ENCODE measurements at places on chromosomes 11 and 22.

DNA sequence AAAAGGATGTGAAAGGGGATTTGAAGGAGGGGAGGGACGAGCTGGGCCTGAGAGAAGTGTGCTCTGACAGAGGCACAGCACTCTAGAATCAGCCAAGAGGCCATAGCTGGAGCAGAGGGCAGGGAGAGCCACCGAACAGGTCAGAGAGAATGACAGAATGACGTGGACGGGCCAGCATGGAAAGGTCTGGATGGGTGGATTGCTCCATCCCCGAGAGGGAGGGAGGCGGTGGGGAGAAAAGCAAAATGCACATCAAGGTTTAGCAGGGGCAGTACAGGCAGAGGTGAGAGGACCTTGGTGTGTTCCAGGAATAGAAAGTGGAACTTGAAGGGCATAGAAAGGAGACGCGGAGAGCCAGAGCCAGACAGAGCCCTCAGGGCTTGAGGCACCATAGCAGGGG, 6.9 kb downstream of the PMM1 start:
- DNase-seq, result no peak

DNA sequence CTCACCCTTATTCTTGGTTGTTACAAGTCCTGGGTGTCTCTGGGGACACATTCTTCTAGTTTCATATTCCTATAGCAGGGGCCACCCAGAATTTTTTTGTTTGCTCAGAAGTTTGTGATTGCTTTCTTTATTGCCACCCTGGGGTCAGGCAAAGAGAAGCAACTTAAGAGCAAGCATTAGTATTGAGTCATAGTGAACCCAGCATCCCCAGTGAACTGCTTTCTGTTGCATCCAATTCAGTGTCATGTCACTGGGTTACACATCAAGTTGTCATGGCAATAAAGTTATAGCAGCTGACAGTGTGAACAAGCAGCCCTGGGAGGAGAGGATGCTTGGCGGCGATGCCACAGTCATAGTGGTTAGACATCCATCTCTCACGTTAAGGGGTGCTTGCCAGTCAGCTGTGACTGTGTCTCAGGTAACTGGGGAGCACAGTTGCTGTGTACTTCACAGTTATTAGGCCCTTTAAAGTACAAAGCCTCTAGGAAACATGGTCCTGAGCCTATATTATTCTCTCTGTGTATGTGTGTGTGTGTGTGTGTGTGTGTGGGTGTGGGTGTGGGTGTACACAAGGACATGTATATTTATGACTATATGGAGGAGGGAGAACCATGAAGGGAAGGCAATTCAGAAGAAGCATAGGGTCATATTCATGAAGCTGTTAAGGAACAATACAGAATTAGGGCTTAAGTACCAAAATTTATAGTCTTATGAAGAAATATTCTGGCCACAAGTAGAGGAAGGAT, 52.5 kb downstream of the TRIM44 start:
- DNase-seq, result no peak

DNA sequence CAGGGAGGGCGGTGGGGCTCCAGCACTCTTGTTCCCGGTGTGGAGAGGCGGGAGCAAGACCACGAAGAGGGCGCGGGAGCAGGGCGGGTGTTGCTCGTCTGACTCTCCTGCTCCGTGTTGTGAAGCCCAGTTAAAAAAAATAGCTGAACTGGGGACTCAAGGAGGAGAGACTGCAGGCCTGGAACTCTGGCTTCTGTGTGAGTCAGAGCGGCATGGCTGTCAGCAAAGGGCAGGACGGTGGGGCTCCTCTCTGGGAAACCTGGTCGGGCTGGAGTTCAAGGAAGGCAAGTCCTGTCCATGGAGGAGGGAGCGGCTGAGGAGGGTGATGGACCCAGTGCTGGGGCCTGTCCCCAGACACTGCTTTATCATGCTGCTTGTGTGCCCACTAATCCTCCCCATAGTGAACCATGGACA, 152.3 kb downstream of the FEZ1 start:
- DNase-seq, result no peak

DNA sequence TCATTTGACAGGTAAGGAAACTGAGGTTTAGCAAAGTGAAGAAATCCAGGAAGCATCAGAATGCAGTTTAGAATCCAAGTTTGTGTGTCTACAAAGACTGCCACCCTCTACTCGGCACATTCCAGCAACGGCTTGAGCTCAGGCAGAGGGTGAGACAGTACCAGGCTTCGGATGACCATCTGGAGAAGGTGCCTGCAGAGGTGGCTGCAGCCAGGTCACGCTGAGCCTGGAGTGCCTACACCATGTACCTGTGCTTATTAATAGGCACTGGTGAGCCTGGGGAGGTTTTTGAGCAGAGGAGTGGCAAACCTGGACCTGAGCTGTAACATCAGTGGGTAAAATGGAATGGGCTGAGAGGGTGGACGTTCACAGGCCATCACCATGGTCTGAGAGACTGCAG, 4.7 kb downstream of the FXYD6 start:
- no peak for DNase-seq

GRCh38 chr22:24819911-24820461, 14.0 kb downstream of the SGSM1 start:
- no peak for DNase-seq

DNA sequence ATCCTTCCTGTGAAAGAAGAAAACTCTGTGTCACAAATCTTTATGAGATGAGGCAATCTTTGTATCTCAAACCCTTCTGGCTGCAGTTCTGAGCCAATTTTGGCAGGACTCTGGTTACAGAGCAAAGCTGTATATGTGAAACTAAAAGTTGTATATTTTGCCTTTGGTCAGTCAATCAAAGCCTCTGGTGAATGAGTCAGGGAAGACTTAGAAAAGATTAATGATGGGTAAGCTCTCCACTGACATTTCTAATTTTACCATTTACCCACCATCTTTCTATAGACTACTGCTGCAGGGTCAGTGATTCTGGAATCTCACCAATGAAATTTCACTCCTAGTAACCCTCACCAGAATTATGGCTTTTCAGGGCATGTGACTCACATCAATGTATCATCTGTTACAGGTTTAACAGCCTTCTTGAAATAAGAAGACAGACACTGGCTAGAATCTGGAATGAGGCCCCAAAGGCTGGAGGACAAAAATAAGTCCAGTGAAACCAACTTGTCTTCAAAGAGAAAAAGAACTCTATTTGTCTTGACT, 43.3 kb downstream of the USP35 start:
- no peak for DNase-seq

DNA sequence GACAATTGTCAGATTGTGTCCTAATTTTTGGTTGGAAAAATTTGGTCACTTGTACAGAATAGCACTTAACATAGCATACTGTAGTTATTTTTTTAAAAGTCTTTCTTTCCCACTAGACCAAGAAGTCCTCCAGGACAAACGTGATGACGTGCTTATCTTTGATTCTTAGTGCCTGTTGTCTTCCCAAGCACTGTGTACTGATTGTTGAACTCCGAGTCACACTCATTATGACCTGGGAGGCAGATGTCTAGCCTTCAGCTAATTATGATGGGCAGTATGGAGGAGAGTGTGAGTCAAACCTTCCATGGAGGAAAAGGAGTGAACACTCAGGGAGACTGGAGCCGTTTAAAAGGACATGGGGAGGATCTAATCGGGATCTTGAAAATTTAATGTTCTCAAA, 119.8 kb downstream of the SPON1 start:
- no peak for DNase-seq

DNA sequence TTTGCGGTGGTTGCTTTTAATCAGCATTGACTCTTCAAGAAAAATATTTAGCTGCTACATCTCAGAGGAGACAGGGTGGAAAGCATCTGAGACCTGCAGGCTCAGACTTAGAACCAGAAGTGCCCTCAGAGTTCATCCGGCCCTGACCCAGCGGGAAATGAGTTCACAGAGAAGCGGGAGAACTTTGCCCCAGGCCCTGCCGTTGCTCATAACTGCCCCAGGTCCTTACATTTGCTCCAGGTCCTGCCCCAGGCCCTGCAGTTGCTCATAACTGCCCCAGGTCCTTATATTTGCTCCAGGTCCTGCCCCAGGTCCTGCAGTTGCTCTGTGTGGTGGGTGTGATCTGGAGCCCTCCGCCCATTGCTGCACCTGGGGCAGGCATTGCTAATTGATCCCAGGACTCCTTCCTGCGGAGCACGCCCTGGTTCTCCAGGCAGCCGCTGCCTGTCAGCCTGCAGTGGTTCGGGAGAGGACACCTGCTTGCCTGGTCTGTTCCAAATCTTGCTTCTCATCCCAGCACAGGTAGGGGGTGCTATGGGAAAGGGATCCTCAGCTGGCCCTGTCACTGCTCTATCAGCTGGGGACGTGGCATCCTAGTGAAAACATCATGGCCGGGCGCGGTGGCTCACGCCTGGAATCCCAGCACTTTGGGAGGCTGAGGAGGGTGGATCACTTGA, 58.1 kb upstream of the PPP6R3 start:
- no peak for DNase-seq

- DNase-seq, result no peak
These were observed 45.7 kb downstream of the SCUBE1 start for GRCh38 chr22:43297270-43298061.

DNA sequence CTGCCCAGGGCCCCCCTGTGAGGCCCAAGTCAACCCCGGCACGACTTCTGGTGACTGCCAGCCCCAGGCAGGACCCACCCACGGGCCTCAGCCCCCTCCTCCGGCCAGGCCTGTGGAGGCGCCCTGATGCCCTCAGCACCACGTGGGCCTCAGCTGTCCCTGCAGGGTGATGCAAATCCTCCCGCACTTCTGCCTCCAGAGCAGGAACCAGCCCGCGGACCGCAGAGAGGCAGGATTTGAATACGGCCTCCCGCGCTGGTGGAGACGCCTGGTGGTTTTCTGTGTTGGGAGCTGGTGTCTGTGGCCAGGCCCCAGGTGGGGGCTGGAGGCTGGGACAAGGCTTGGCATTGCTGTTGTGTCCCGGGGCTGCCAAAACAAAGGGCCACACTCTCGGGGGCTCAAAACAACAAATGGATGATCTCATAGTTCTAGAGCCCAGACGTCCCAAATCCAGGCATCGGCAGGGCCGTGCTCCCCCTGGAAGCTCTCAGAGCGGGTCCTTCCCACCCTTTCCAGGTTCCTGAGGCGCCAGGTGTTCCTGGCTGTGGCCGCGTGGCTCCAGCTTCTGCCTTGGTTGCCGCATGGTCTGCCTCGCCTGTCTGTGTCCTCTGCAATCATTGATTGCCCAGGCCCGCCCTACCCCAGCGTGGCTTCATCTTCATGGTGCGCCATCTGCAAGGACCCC, 19.4 kb downstream of the TRPM5 start:
- DNase-seq, result no peak

- no peak for DNase-seq
These were observed 1.8 kb downstream of the KCNK7 start for GRCh38 chr11:65593518-65594414.

DNA sequence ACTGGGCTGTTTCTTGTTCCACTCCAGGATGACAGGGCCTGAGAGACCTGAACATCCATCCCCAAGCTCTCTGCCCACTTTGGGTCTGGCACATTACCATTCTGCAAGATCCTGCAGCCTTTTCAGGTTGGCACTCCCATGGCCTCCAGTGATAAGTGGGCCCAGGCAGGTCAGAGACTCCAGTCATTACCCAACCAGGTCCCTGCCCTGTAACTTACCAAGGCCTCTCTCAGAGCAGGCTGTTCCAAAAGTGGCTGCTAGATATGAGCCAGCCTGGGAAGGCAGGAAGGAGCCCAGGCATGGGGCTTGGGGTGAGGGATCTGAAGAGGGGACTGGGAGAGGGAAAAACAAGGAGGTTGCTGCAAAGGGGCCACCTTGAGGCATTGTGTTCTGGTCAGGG, 35.9 kb downstream of the KCNQ1OT1 start:
- no peak for DNase-seq

DNA sequence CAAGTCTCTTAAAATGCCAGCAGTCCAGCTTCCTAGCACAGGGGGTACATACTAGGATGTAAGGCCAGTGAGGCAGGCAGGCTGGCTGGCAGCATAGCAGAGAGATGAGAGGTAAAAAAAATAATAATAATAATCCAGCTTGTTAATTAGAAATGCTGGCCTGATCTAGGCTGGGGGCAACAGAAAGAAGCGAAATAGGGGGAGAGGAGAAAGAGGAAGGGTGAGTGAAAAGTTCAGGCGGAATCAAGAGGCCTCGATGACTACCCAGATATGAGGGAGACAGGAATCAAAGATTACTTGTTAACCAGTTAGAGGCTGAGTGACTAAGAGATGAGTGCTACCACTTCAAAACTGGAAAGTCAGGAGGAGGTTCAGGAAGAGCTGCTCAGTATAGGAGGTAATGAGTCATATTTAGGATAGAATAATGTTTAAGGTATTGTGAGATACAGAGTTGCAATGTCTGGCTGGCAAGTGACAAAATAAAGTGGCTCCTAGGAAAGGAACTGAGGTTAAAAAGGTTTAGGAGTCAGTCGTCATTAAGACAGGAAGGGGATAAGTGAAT, 2.8 kb downstream of the ALKBH8 start:
- DNase-seq, result no peak

DNA sequence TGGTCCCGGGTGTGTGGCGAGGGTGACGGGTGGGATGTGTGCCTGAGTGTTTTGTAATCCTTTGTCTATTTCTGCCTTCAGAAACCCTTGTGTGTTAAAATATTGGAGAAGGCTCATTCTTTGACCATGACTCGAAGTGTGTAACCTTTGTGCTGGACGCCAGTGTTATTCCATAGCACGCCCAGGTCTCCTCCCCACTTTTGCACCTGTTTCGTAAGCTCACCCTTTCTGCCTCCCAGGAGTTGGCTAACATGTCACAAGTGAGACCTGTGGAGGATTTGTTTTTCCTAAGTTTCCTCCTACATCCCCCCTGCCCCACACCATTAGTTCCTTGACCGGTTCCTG, 382 bp downstream of the C11orf54 start:
- no peak for DNase-seq

- DNase-seq, result no peak
These were observed 509.0 kb upstream of the LARGE1 start for GRCh38 chr22:34429314-34429713.

- no peak for DNase-seq
These were observed 111.4 kb upstream of the GRAMD1B start for GRCh38 chr11:123318623-123319022.

GRCh38 chr22:32801537-32802236, at the start of gene TIMP3:
TIMP3 (plus strand) TSS chr22:32801705; CDS start chr22:32802002, 297 bp downstream.
- no peak for DNase-seq

DNA sequence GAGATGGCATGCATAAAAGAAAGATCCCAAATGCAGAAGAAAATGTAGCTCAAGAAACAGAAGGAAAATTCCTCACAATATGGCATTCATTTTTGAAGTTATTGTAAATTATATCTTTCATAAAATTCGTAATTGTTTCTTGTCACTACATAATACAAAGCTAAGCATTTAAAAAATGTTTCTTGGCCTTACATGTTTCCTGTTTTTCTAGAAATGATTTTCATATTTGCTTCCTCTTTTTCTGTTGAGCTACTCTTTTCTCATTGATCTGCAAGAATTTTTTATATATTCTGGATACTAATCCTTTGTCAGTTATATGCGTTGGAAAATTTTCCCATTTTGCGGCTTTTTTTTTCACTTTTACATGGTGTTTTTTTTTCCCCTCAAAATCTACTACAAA, 48.0 kb downstream of the ENTHD1 start:
- DNase-seq, result no peak

- no peak for DNase-seq
These were observed 25.1 kb downstream of the TOM1 start for GRCh38 chr22:35324762-35325161.

GRCh38 chr22:50338860-50339462, 4.2 kb upstream of the PPP6R2 start:
- DNase-seq, result no peak

- no peak for DNase-seq
These were observed 55.2 kb downstream of the ST3GAL4 start for GRCh38 chr11:126410649-126411048.

- peak; percentile 90 for DNase-seq
These were observed at the start of gene CEP57 for GRCh38 chr11:95790123-95790932. CEP57 (plus strand) TSS chr11:95790498; CDS start chr11:95790699, 201 bp downstream.

- no peak for DNase-seq
These were observed 54.6 kb downstream of the SLC36A4 start for GRCh38 chr11:93143186-93143585.

- DNase-seq, result no peak
These were observed 72.3 kb downstream of the SHANK2 start for GRCh38 chr11:71179877-71180605.
